NCI-H1417 (cell line): ENCODE measurements at places on chromosomes 5 and 9.

GRCh38 chr5:157470631-157471030 lies 10.6 kb downstream of the NIPAL4 start:
- no peak for DNase-seq

GRCh38 chr5:71475788-71476384 lies 20.4 kb downstream of the BDP1 start:
- DNase-seq: no peak

- no peak for DNase-seq
Measured at GRCh38 chr9:115036691-115037090, 81.3 kb downstream of the TNC start.

GRCh38 chr9:83520292-83520691 lies 17.9 kb downstream of the FRMD3 start:
- DNase-seq: no peak

DNA sequence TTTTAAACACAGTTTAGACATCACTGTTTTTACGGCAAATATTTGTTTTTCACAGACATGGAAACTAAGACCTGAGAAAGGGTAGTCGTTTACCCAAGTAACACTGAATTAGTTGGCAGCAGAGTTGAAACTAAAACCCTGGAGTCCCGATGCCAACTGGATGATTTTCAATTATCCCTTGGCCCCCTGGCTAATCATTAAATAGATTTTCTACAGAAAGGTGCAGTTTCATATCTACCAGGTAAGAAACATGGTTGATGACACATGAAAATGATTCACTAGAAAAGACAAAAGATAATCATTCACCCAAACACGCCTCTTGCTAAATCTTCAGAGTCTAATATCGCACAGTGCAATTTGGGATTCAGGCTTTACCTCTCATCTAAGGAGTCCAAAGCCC lies 136.9 kb downstream of the SEMA5A start:
- DNase-seq: no peak

DNA sequence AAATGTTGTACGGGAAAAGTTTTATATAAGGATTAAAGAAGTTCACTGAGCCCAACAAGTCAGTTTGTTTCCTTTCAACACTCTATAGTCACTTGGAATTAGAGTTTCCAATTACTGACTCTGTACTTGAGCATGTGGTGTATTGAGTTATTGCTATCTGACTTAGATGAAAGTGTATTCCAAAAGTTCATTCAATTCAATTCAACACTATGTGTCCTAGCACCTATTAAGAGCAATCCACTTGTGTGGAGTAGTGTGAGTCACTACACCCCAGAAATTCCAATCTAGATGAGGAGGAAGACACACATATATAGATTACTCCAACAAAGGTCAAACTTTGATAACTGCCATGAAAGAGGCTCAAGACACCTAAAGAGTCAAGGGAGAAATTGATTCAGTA lies 98.2 kb upstream of the SLCO6A1 start:
- no peak for DNase-seq

GRCh38 chr5:38551030-38552017 lies 5.1 kb downstream of the LIFR start:
- DNase-seq: peak; percentile 76

DNA sequence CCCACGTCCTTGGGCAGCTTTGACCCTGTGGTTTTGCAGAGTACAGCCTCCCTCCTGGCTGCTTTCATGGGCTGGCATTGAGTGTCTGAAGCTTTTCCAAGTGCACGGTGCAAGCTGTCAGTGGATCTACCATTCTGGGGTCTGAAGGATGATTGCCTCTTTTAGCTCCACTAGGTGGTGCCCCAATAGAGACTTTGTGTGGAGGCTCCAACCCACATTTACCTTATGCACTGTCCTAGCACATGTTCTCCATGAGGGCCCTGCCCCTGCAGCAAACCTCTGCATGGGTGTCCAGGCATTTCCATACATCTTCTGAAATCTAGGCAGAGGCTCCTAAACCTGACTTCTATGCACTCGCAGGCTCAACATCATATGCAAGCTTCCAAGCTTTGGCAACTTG lies 644.2 kb upstream of the CDH9 start:
- peak; percentile 16 for DNase-seq

DNA sequence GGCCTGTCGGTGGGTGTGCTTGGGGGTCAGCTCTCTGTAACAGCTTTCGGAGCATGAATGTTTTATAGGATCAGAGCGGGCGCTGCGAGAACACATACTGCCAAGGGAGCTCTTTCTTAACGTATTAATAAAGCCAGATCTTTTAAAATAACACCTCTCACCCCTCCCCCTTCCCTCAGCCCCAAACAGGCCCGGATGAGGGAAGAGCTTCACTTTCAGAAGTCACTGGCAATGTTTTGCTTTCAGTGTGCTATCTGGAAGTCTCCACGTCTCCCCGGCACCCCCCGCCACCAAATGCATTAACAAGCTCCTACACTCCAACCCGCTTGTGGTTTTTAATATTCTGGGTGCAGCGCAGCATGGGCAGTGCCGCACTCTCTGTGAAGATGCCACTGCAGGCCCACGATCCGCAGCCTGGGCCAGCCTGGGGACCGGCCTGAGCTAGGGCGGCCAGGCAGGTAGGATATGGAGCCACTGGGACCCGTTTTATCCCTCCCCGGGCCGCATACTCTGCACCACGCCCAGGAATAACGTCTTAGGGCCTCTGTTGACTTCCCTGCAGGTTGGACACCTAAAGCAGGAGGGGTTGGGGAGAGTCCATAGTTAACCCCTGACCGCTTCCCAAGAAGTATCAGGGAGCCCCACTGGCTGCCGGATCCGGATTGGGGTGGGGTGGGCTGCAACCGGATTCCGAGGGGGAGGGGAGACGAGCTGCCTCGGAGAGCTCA lies 12.6 kb downstream of the NR2F1 start:
- DNase-seq: no peak
